ENCODE measurements at places on chromosomes 2 and 18.

DNA sequence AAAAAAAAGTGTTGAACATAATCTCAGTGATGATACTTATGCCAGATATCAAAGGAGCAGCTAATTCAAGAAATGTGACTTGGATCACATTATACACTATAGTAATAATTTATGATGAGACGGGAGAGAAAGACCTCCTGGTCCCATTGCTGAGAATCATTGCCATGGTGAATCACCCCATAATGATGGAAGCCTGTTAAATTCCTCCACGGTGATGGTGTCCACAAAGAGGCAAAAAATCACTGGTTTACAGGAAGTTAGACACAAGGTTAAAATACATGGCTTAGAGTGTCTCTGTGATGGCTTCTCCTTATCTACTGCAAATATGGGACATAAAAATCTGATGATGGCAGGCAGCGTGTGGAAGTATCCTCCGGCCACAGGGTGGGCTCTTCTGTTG, 210.0 kb downstream of the CDH2 start:
- DNase-seq: no peak

DNA sequence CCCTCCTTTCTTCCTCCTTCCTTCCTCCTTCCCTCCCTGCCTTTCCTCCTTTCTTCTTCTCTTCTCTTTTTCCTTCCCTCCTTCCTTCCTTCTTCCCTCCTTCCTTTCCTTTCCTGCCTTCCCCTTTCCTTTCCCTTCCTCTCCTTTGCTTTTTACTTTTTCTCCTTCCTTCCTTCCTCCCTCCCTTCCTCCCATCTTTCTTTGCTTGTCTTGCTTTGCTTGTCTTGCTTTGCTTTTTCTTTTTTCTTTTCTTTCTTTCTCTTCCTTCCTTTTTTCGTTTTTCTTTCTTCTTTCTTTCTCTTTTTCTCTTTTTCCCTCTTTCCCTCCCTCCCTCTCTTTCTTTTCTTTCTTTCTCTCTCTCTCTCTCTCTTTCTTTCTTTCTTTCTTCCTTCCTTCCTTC, 113.0 kb downstream of the NYAP2 start:
- no peak for DNase-seq

GRCh38 chr2:53545604-53546003, 222.0 kb upstream of the CHAC2 start:
- no peak for DNase-seq

DNA sequence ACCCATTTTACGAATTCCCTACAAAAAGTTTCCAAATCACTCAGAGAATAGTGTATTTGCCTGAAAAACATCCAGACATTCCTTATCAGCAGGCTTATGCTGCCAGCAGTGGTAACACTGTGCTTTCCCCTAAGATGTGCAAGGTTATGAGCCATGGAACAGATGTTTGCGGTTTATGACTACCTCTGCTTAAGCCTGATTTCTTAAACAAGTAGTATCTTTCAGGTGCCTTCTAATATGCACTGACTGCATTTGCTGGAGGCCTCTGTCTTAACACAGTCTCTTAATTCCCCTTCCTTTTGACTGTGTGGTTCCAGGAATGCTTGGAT, 54.8 kb downstream of the CDC42EP3 start:
- DNase-seq: no peak

DNA sequence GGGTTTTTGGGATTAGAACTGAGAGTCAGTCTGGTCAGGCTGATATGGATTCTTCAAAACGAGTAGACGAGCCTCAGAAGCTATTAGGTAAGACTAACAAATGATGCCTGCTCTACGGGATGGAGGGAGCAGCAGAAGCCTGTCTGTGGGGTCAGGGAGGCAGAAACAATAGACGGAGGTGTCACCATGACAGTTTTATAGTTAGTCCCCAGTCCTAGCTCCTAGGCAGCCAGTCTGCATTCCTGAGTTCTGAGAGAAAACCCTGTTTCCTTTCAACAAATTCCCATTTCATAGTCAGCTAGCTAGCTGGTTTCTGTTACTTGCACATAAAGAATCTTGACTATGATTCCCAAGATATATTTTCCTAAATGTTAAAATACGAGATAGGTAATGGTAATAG, 542.1 kb downstream of the PID1 start:
- DNase-seq: no peak

- no peak for DNase-seq
Observed at GRCh38 chr18:74370115-74370514, 54.5 kb downstream of the C18orf63 start.

DNA sequence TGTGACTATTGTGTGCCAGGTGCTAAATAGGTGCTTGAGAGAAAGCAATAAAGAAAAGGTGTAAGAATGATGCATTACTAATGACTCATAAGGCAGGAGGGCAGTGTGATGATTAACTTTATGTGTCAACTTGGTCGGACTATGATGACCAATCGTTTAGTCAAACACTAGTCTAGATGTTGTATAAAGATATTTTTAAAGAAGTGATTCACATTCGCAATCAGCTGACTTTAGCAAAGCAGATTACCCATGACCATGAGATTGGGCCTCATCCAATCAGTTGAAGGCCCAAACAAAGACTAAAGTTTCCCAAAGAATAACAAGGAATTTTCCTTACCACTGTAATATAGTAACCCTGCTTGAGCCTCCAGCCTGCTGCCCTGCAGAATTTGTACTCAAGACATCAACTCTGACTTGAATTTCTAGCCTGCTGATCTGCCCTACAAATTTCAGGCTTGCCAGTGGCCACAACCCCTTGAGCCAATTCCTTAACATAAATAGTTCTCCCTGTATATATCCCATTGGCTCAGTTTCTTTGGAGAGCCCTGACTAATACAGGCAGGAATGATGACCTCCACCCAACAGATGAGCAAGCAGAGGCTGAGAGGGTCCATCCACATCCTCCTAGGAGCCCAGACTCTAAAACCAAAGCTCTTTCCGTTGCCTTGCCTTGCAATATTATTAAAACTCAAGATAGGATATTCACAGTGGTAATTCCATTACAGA, 132.6 kb downstream of the ACTR3 start:
- no peak for DNase-seq

- no peak for DNase-seq
Observed at GRCh38 chr2:232993231-232993821, 19.7 kb downstream of the NGEF start.

- DNase-seq: no peak
Observed at GRCh38 chr2:95359501-95359930, 43.0 kb upstream of the FAHD2A start.

GRCh38 chr2:47896450-47896968, 9.8 kb downstream of the FBXO11 start:
- no peak for DNase-seq

DNA sequence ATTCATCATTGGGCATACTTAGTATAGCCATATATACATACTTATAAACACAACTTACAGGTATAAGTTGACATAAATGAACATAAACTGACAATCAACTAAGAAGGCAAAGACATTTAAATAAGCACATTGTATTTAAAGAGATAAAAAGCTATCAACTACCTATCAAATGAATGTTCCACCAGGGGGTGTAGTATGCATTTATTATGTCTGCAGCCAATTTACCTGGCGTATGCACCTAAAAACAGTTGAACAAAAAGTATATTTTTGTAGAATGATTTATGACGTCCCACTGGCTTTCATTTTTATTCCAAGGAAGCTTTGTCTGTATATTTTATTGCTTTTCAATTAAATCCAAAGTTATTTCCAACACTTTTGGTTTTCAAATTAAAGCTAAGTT, 323.5 kb downstream of the AFF3 start:
- DNase-seq: no peak

GRCh38 chr2:220748875-220749479, 823.1 kb downstream of the EPHA4 start:
- no peak for DNase-seq

DNA sequence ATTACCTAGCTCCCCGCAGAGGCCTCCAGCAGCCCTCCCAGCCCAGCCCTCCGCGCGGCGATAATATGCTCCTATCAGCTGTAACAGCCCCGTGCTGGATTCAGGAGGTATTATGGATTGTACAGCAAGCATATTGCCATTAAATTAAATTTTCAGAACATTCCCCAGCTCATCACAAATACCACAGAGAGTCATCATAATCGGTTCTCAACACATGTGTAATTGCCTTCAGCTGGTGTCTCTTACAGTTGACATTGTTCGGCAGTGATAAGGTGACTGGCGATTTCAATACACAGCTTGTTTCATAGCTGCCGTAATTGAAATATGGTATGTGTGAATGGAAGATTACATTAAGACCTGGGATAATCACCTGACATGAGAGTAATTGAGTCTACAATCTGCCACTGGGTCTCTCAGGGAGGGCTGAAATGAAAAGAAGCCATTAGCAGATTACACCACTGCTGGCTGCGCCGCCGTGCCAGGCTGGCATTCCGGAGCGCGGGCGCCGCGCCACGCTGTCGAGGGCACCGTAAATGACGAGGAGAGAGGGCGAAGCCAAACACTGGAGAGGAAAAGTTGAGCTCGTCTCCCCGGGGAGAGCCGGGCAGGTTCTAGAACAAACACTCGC, 549.4 kb upstream of the SALL3 start:
- DNase-seq: no peak

GRCh38 chr2:216683846-216684245, 11.5 kb downstream of the IGFBP5 start:
- no peak for DNase-seq

DNA sequence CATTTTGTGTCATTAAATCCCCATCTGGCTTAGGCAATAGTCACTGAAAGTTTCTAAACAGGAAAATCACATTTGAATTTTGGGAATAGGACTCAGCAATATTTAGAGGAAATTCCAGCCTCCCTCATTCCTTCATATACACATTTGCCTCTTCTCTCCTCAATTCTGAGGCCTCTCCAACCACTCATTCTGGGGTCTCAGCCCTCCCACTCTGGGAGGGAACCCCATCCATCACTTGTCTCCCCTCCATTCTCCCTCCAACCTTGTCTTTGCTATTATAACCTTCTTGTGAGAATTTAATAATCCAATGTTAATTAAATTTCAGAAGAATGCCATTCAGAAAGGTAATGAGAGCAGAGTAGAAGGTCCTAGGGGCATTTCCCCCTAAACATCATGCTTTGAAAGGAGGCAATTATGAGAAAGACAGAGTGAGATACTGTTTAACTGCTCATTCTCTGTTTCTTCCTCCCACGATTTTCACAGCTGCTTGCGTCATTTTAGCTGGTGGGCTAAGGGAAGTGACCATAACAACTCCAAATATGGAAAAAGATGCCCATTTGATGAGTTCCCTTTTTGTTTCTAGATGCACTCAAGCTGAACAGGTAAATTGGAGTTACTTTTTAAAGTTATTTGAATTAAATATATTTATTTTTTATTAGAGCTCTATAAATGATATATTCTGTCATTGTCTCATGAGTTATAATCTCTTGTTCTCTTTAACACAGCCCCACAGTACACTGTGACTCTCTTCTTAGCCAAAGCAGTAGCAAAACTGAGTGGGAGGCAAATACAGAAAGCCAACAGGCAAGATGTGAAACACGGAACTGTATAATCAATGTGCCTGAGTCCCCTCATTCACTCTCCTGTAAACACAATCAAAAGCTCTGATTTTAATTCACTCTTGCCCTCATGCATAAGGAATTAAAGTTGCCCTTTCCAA, 135.1 kb downstream of the DLGAP1 start:
- no peak for DNase-seq

- DNase-seq: no peak
Observed at GRCh38 chr2:115549611-115550130, 1107.2 kb downstream of the DPP10 start.

GRCh38 chr2:111640480-111640879, 243.5 kb downstream of the ANAPC1 start:
- DNase-seq: no peak

DNA sequence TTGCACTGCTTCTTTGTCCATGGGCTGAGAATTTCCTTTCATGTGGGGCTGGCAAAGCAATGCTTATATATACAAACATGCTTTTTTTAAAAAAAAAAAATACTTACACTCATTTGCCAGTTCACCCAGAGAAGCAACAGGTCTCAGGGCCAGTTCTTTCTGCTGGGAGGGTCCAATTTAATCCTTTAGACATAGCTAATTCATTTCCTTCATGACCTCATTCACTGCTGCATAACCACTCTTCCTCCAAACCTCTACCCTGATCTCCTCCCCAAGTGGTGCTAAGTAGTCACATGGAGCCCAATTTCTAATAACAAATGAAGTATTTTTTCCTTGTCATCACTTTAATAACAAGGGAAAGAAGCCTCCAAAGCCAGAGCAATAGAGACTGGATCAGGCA, 17.1 kb upstream of the TMEM178A start:
- no peak for DNase-seq

DNA sequence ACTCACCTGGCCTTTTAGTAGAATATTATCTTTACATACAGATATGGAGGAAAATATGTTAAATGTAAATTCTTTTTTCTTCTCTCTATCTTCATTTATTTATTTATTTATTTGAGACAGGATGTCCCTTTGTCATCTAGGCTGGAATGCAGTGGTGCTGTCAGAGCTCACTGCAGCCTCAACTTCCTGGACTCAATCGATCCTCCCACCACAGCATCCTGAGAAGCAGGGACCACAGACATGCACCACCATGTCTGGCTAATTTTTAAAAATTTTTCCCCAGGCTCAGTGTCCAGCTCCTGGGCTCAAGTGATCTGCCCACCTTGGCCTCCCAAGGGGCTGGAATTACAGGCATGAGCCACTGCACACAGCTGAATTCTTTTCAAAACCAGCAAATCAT, 20.3 kb downstream of the KYNU start:
- DNase-seq: no peak

GRCh38 chr2:235129850-235130249, 178.0 kb downstream of the SH3BP4 start:
- no peak for DNase-seq

DNA sequence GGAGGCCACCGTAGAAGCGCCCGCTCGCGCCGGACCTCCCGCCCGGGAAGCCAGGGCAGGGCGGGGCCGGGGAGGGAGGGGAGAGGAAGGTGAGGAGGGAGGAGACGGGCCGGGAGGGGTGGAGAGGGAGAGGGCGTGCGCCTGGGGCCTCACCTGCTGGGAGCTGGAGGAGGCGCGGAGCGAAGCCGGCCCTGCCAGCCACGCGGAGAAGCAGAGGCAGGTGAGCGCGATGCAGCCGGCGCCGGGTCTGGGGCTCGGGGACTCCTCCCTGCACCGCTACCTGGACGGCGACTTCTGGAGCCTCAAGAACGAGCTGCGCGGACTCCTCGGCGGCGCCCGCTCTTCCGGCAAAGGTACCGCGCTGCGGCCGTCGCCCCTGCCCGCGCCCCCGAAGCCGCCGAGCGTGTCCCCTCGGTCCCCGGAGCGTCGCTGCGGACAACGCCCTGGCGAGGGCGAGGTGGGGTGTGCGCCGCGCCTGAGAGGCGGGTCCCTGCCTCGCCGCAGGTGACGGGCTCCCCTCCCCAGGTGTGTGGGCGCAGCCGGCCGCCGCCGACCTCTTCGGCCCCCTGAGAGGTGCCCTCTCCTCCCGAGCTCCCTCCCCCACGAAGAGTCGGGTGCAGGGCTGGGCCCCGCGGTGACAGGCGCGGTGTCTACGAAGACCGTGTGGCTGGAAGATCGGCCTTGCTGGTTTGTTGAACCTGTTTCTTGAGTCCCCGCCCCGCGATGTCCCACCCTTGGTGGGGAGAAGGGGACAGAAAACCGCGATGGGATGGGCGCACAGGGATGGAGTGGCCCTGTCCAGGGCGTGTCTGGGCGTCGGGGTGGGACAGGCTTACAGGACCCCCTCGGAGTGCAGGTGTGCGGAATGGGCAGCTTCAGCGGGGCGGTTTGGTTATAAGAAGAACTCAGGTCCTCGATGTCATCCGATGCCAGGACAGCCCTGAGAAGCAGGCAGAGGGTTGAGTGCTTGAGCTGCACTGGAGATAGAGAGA, at the start of gene ACOXL:
TSS of gene ACOXL (plus strand) at position 152 of the 992 bp plus-strand sequence. CDS start 35,817 bp downstream, outside the sequence.
- peak; percentile 25 for DNase-seq
